Stimulated activated naive CD8-positive, alpha-beta T cell treated with anti-CD3 and anti-CD28 coated beads, Interleukin-15, Interleukin-2, amounts not matched to agents 100 U/mL and 50 U/mL, for 24 hours (primary cell): ENCODE measurements at places on chromosomes 7 and 10.

- no peak for DNase-seq
These were observed 64.5 kb upstream of the MRLN start for GRCh38 chr10:59817773-59818172.

GRCh38 chr7:134593530-134594392 lies 44.9 kb downstream of the AKR1B15 start:
- DNase-seq: no peak

DNA sequence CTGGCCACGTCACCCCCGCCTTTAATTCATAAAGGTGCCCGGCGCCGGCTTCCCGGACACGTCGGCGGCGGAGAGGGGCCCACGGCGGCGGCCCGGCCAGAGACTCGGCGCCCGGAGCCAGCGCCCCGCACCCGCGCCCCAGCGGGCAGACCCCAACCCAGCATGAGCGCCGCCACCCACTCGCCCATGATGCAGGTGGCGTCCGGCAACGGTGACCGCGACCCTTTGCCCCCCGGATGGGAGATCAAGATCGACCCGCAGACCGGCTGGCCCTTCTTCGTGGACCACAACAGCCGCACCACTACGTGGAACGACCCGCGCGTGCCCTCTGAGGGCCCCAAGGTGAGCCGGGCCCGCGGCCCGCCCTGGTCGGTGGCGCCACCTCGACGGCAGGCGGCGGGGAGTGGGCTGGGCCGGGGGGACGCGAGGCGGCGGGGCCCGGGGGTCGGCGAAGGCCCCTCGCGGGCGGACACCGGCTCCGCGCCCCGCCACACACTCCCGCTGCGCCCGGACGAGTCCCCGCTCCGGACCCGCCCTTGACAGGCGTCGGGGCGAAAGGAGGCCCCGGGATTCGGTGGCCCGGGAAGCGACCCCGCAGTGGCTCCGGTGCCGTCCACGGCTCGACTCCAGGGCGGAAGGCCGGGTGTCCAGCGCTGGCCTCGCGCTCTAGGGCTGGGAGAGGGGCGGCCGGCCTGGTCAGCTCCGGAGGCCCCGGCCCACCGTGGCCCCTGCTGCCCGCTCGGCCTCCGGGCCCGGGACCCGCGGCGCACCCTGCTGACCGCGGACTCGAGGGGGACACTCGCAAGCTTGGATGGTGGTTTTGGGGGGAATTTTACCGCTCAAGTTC lies 557 bp downstream of the BAG3 start:
- peak; percentile 16 for DNase-seq

- DNase-seq: no peak
These were observed 23.5 kb downstream of the HTR5A start for GRCh38 chr7:155093596-155093995.

DNA sequence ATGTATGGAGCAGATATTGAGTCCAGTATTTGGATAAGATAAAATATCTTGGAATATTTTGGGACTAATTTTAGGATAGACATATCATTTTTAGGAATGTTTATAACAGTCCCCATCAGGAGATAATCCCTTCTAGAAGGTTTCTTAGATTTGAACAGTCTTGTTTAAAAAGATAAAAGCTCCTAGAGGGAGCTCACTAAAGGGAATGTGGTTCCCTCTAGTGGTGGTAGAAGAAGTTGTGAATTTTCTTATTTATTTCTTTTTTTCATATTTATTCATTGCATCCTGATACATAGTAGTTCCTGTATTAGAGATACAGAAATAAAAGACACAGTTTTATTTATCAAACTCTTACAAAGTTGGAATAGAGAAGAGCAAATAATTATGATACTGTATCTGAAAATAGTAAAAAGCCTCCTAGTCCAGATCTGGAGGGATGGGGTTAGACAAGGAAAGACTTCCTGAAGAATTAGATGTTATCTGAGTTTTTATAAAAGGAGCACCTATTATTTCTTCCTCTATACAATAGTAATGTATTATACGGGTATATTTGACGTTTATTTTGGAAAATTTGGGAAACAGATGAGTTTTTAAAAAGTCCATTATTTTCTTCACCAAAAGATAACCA lies 24.5 kb upstream of the KLF14 start:
- no peak for DNase-seq

DNA sequence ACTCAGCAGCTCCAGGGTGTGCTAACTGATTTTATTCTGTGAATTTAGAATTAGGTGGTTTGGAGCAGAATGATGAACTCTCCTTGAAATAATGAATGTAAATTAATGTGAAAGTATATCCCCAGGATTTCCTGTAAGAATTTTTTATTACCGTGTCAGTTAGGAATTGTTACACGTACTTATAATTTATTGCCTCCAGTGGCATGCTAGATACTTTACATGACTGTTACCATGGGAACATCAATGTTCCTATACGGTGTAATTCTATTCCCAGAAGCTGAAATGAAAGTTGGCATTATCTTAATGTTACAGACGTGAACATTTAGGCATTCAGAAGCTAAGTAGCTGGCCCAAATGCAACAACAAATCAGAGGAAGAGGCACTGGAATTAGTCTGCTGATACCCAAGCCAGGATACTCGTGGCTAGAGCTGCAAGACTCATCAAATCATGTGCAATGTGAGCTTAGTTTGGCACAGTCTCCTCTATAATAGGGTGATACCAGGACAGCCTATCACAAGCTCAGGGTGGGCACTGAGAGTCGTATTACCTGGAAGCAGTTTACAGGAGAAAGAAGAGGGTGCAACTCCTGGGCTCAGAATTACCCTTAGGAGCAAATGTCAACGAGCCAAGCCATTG lies 30.0 kb upstream of the PRKAR2B start:
- no peak for DNase-seq

GRCh38 chr10:117519286-117519685 lies 23.3 kb upstream of the EMX2 start:
- DNase-seq: no peak

DNA sequence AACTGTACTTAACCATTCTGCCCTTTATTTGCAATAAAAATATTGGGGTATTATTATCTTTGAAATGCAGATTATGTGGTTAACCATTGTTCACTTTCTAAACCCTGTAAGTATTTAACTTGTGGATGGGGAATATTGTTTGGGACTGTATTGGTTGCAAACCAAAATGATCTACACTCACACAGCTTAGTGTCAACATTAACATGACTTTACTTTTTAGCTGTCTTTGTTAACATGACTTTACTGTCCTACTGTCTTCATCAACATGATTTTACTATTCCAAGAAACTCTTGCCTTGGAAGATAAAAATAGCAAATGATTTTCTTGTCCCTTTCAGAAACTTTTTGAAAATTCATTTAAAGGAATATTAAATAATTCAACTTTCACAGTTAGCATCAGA lies 471.5 kb downstream of the GFRA1 start:
- DNase-seq: no peak

DNA sequence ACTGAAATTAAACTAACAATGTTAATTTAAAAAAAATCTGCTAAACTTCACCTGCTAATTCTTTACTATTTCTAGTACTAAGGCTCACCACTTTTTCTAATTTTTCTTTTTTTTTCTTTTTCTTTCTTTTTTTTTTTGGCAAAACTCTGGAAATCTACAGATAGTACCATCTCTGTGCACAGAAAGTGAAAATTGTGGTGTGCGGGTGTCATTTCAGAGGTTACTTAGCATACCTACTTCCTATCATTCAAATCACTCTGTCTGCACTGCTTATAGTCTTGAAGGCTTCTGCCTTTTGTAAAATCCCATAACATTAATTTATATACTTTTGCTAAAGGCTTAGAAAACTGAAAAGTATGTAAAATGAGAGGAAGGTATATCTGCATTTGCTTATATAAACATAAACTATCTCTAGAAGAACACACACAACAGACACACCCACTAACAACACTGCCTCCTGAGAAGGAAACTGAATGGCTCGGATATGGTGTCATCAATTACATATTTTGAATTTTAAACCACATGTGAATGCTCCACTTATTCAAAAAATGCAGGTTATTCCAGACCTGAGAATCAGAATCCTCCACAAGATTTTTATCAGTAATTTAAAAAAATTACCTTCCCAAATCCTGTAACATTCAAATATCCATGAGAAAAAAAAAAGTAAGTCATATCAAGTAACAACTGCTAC lies 229.5 kb downstream of the PARD3 start:
- DNase-seq: no peak

- DNase-seq: no peak
These were observed 3.1 kb downstream of the INA start for GRCh38 chr10:103280031-103280430.

DNA sequence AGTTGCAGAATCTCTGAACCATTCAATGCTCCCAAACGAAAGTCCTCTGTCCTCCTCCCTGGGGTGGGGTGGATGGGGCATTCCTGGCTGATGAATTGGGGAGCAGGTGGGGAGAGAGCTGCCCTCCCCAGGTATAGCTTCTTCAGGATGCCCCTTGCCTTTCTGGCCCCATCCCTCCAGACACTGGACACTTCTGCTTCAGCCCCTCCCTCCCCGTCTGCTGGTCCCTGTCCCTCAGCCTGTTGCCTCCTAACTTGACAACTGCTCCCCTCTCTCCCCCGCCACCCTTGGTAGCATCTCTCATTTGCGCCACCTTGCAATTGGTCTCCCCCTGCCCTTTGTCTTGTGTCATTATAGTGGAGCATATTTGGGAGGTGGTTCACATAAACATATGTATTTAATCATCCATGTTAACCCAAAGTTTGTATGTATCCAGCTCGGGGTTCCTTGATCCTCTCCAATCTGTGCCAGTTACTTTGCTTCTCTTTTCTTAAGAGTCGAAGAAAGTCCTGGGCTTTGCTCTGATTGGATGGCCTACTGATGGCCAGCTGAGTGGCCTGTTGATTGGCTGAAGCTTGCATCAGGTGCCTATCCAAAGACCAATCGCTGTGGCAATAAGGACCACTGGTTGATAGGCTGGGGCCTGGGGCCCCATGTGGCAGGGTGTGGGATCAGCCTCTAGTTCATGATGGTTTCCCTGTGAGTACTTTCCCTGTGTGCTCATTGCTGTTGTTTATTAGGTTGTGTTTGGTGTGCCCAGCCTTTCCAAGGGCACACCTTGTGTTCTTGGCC lies 4.0 kb upstream of the GCK start:
- DNase-seq: no peak

DNA sequence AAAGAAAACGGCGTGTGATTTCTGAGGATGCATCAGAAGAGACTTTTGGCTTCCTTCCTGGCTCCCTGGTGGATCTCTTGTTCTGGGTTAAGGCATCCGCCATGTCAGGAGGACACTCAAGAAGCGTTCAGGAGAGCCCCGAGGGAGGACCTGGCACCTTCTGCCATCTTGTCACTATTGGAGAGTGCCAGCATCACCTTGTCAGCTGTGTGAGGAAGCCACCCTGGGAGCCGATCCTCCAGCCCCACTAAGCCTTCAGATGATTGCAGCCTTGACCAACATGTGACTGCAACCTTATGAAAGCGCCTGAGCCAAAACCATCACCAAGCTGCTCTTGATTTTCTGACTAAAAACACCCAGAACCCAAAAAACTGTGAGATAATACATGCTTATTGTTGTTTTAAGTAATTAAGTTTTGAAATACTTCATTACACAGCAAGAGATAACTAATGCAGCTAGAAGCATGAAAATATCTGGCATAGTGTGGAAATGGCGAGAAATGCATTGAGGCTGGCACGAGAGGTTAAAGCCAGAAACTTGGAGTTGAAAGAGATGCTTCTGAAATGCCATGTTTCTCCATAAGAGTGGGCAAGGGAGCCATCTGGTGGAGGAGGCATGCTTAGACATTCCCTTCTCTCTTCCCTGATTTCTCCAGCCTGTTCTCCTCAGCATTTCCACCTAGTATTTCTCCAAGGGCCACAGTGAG lies 5.4 kb upstream of the ZFYVE27 start:
- peak; percentile 65 for DNase-seq

DNA sequence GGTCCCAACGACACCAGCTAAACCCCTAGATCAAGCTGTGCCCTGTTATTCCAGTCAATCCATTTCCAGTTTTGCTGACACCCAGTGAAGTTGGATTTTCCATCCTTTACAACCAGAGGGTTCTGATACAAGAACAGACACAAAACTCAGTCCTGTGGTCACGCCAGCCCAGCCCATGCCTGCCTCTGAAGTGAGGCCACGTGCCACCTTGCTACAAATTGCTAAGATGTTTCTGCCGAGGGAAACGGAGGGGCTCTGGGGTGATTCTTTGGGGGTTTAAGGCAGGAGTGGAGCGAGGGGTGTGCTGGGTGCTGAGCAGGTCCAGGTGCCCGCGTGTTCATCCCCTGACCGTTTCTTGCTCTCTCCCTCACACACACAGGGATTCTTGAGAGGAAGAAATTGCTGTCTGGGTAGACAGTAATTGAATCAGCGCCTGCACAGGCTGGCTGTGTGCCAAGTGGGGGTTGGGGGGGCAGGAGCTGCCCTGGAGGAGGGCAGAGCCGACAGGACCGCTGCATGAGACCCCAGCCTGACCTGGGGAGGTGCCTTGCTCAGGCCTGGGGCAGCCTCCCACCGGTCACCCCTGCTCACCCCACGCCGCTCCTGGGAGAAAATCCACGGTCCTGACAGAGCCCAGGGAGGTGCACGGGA lies 38.1 kb downstream of the ADAP1 start:
- no peak for DNase-seq

- DNase-seq: no peak
These were observed 66.4 kb upstream of the ZNF438 start for GRCh38 chr10:31098046-31098445.

DNA sequence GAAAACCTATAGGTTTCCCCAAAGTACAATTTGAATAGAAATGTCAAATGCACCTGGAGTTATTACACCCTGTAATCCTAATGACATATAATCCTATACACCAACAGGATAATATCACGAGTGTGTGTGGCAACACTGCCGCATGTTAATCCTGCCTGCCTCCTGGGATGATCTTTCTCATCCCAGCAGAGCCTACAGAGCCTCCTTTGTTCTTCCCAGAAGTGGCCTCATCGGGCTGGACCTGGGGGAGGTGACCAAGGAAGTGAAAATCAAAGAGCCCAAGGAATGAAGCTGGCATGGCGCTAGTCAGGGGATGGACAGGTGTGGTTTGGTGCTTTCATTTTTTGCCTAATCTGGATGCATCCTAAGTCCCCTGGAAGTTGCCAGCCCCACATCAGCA lies 29.5 kb upstream of the LEP start:
- no peak for DNase-seq

DNA sequence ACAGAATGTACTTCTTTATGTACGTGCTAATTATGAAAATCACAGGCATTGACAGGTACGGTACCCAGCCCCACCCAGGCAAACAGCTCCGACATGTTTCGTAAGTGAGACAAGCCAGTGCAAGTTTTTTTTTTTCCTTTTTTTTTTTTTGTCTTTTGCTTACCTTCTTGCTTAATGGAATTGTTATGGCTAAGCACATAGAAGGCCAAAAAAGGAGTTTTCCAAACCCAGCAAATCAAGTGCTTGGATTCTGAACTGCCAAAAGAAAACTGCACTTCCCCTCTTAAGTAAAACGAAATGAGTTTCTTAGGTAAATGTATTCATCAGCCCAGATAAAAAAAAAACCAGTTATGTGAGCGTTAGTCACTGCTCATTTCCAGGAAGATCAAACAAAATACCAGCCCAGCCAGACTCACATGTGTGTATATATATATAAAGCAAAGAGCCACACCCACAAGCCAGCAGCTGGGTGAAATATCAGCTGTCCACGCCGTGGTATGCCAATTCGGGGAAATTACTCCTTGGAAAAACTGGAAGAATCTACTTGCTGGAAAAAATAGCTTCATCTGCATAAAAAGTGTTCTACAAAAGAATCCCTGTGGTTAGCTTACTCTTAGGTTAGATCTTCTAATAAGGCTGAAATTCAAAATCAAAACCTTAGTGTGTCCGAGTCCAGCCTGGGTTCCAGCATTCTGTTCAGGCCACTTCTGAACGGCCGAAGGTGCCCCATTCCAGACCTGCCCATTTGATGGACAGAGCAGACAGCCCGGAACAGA lies 8.0 kb downstream of the KLF6 start:
- peak; percentile 43 for DNase-seq

- no peak for DNase-seq
These were observed 2.0 kb downstream of the GARS1 start for GRCh38 chr7:30596721-30597120.
